OCI-LY7 (cell line): ENCODE measurements at places on chromosomes 6 and 20. TPM values are rescaled to one million over a fixed set of nuclear protein-coding genes. Genes with fewer than 3 reads are reported as not detected.

Gene MMP24
- total RNA-seq = not detected in 2 replicates

Gene KCNK16
- total RNA-seq = not detected in 2 replicates

Gene FOXA2
- not detected in 2 replicates for total RNA-seq

Gene ZSCAN23
- total RNA-seq = not detected in 2 replicates

Gene OSTM1
- 19.1 and 22.6 TPM in 2 replicates for total RNA-seq

Gene SCGN
- not detected in 2 replicates for total RNA-seq

Gene BAK1
- 29.9 and 33.8 TPM in 2 replicates for total RNA-seq

Gene SLX4IP
- 8.7 and 9.2 TPM in 2 replicates for total RNA-seq

Gene VSX1
- not detected in 2 replicates for total RNA-seq

Gene EEF1A2
- total RNA-seq = 0.92 TPM in 1 of 2 replicates, not detected in the other

Gene UNC5CL
- total RNA-seq = 0.49 and 0.63 TPM in 2 replicates

Gene ACTL10
- 5.1 and 5.6 TPM in 2 replicates for total RNA-seq

Gene SEL1L2
- total RNA-seq = not detected in 2 replicates

Gene ADGRB3
- not detected in 2 replicates for total RNA-seq

Gene TUBB2B
- total RNA-seq = 0.27 and 0.33 TPM in 2 replicates

Gene C6orf163
- total RNA-seq = 2.8 and 3.0 TPM in 2 replicates

Gene CD83
- 12.1 and 15.0 TPM in 2 replicates for total RNA-seq

Gene ADGB
- total RNA-seq = not detected in 2 replicates

Gene IL17A
- total RNA-seq = not detected in 2 replicates

Gene KCNK15
- total RNA-seq = not detected in 2 replicates

Gene DNAH8
- total RNA-seq = not detected in 2 replicates

Gene MEI4
- total RNA-seq = not detected in 2 replicates

Gene SCUBE3
- total RNA-seq = not detected in 2 replicates

Gene ARMH2
- not detected in 2 replicates for total RNA-seq

Gene ABHD16B
- total RNA-seq = 0.29 TPM in 1 of 2 replicates, not detected in the other

Gene CDH4
- not detected in 2 replicates for total RNA-seq

Gene GSTA2
- not detected in 2 replicates for total RNA-seq

Gene RREB1
- 5.5 and 7.1 TPM in 2 replicates for total RNA-seq

Gene CYP39A1
- total RNA-seq = 22.6 and 24.5 TPM in 2 replicates

Gene GHRH
- total RNA-seq = not detected in 2 replicates

Gene LAMA5
- total RNA-seq = 144 and 162 TPM in 2 replicates

Gene STX7
- total RNA-seq = 164 and 178 TPM in 2 replicates

Gene SLC17A3
- total RNA-seq = not detected in 2 replicates

Gene OOEP
- not detected in 2 replicates for total RNA-seq

Gene HEBP2
- 36.2 and 38.4 TPM in 2 replicates for total RNA-seq

Gene JAG1
- 0.67 and 1.7 TPM in 2 replicates for total RNA-seq

Gene SNAP25
- not detected in 2 replicates for total RNA-seq

Gene METTL24
- not detected in 2 replicates for total RNA-seq

Gene PLAGL1
- 1.7 and 2.3 TPM in 2 replicates for total RNA-seq

Gene LATS1
- 30.3 and 30.7 TPM in 2 replicates for total RNA-seq

Gene TDRD6
- 4.0 and 4.5 TPM in 2 replicates for total RNA-seq

Gene RSPH3
- 6.5 and 6.6 TPM in 2 replicates for total RNA-seq

Gene SSTR4
- total RNA-seq = not detected in 2 replicates

Gene FAM210B
- 1.1 and 1.3 TPM in 2 replicates for total RNA-seq

Gene HLA-DRB1
- total RNA-seq = 98.1 and 111 TPM in 2 replicates

Gene OR12D3
- total RNA-seq = not detected in 2 replicates

Gene BEND6
- total RNA-seq = 1.5 and 2.9 TPM in 2 replicates

Gene DEFB110
- not detected in 2 replicates for total RNA-seq

Gene OR2J3
- total RNA-seq = not detected in 2 replicates
